ENCODE measurements at places on chromosomes 3 and 15.

GRCh38 chr3:52171514-52172261 is 17.5 kb upstream of the POC1A start:
- DNase-seq, result no peak

DNA sequence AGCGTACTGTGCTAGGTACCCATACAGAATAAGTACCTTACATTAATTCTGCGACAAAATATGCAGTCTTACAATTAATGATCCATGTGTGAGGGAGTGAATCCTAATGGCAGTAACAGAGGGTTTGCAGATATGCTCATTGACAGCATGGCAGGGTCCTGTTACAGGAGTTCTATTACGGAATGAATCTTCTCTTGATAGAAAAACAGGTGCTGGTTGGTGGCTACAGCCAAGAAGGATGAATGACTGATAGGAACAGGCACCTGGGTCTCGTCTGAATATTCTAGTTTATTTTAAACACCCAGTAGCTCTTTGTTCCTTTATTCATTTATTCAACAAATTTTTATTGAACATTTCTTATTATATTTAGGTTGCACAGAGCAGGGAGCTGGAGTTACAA is 22.8 kb downstream of the PGBD4 start:
- DNase-seq, result no peak

DNA sequence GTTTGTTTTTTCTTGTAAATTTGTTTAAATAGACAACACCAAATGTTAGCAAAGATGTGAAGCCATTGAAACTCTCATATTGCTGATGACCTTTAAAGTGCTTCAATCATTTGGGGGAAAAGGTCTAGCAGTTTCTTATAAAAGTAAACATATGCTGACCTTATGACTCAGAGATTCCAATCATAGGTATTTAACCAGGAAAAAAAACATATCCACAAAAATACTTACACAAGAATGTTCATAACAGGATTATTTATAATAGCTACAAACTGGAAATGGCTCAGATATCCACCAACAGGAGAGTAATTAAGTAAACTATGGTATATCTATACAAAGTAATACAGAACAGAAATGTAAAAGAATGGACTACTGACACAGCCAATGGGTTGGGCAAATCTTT is 27.1 kb upstream of the RORA start:
- no peak for DNase-seq

DNA sequence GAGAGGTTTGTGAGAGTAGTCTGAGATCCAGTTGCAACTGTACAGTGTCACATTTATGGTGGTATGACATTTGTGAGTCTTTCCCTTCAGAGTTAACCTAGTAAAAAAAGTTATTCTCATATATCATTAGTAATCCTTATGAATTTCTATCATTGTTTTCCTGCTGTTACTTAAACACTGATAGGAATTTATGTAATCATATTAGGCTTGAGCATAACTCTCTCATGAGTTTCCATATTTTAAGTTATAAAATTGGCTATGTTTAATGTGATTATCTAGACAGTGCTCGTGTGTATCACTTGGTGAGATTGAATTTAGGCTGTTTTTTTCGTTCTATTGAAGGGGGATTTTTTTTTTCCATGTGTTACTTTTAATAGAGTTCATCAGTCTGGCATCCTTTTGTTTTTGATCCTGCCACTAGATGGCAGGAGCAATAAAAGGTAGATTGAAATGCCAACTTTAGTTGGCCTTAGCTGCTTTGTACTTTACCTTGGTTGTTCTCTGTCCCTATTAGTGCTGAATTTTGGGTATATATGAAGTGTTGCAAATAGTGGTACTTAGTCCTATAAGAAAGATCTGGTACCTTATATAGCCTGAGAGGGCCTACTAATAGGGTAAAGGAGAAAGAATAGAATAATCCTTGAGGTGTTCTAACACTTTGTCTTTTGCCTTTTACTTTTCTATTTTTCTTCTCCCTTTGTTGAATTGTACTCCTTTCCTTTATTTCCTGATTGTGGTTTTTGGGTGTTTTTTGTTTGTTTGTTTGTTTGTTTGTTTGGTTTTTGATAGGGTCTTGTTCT is 17.9 kb downstream of the STT3B start:
- DNase-seq, result no peak

DNA sequence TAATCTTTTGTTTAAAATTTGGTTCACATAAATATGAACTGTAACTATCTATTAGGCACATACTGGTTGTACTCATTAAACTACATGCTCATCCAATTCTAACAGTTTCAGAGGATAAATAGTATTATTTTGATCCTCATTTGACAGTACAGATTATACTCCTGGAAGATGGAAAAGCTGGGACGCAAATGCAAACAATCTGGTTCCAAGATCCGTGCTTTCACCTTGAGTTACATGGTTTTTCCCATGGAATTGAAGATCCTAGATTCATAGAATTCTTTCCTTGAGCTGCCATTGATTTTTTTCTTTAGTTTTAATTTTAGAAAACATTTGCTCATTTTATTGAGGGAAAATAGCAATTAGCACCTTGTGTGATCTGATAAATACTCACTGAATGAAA is 285.8 kb downstream of the ROBO2 start:
- no peak for DNase-seq

DNA sequence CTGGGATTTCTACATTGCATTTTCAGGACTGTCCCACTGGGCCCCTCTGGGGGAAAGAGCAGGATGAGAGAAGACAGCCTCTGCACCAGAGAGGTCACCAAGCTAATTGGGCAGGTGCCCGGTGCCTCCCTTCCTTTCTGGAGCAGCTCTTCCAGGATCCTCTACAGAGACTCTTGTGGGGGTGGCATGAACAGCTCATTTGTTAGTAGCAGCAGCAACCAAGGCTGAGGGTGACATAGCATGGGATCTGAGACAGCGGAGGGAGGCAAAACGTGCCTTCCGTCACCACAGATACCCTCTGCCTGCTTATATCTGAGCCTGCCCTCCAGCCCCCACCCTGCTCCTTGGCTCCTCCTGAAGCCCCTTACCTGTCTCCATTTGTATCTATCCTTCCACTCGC is 83.1 kb upstream of the OXTR start:
- DNase-seq, result no peak

- no peak for DNase-seq
Measured at GRCh38 chr15:56534728-56535127, 69.8 kb upstream of the MNS1 start.

DNA sequence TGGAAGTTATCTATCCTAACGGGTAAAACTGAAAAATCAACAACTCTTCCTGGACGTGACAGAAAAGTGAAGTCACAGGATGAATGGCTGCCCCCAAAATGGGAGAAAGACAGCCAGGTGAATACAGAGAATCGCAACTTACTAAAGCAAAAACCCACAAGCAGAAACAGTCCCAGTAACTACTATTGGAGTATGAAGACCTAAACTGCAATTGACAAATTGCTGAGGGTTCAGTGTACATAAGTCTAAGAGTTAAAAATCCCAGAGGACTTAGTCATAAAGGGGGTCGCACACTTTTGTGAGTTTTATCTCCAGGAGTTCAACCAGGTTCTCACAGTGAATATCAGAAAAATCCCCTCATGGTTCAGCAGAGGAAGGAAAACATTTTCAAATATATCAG is 56.8 kb upstream of the IMPG2 start:
- DNase-seq, result peak; percentile 4

- peak; percentile 30 for DNase-seq
Measured at GRCh38 chr3:122893282-122893681, 98.4 kb downstream of the SLC49A4 start.

- DNase-seq, result no peak
Measured at GRCh38 chr15:78201281-78202190, 32.8 kb downstream of the ACSBG1 start.

GRCh38 chr3:113136071-113136470 is 75.3 kb upstream of the BOC start:
- DNase-seq, result no peak

GRCh38 chr3:4320096-4320911 is 17.1 kb downstream of the SETMAR start:
- DNase-seq, result no peak

DNA sequence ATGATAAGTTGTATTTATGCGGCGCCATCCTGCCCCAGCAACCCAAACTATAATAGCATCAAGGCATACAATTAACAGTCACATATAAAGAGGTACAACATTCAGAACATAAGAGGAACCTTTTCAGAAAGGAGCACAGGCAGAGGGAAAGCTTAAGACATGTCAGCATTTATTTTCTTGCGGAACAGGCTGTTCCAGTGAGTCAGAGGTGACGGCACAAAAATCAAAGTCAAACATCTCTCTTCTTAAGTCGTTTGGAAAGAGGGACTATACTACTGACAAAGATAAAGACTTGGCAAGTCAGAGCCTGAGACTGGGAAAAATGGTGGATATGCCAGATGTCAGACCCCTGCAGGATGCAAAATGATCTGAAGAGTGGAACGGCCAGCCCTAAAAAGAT is 128.4 kb downstream of the CTNNB1 start:
- no peak for DNase-seq

DNA sequence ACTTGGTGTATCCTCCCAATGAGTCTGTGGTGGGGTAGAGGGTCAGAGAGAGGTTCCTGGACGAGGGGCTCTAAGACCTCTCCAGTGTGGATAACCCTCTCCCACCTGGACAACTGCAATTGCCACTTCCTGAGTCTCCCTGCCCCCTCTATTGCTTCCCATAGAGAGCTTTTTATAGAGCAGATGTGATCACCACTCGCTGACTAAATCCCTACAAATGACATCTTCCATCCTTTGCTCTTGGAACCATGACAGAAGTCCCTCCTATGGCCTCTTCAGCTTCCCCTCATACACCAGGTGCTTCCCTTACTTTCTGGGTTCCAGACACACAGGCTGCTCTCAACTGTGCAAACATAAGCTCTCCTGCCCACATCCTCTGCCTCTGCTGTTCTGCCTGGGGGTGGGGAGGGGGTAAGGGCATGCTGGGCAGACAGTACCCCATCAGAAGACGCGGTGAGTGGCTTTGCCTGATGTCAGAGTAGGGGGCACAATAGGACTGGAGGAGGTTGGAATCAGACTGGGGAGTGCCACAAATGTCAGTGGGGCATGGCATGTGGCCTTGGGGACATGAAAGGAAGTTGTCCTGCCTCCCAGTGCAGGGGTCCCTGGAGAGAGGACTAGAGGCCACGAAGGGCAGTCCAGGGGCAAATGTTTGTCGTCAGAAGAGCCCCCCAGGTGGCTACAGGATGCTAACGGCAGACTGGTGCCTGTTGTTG is 15.2 kb downstream of the ITIH3 start:
- DNase-seq, result no peak

All from GM20000 (cell line).